Adrenal gland (tissue), 19 donors: ENCODE measurements at places on chromosomes 13 and 19. TPM values are rescaled to one million over a fixed set of nuclear protein-coding genes. Genes with fewer than 3 reads are reported as not detected.

- no peak for DNase-seq
- no peaks in the 10 kb centered on the region for H3K36me3 ChIP-seq
- H3K27me3 ChIP-seq, result no peaks in the 10 kb centered on the region
- no peak overlapping the region for H3K4me3 ChIP-seq
Observed at GRCh38 chr13:41941174-41941573, 19.7 kb downstream of the VWA8 start.

TEX26 gene
- total RNA-seq, result not detected

TPGS1 gene
- total RNA-seq, result 116 TPM

SRRM5 gene
- not detected for total RNA-seq

IRS2 gene
- 53.1 TPM for total RNA-seq

ZNF562 gene
- total RNA-seq, result 35.1 TPM

GRCh38 chr19:54279406-54279962, 1.4 kb downstream of the LILRB2 start:
- no peak overlapping the region for H3K27ac ChIP-seq
- no peak for DNase-seq
- no peaks in the 10 kb centered on the region for H3K4me1 ChIP-seq
